ENCODE measurements at places on chromosomes 7 and 10.

GRCh38 chr10:128102480-128103228, 23.6 kb downstream of the MKI67 start:
- no peak for DNase-seq

- DNase-seq: no peak
Observed at GRCh38 chr7:46220066-46220630, 299.1 kb upstream of the IGFBP3 start.

GRCh38 chr10:28139138-28139537, 140.3 kb upstream of the ODAD2 start:
- no peak for DNase-seq

GRCh38 chr10:13062803-13063202, 37.2 kb upstream of the OPTN start:
- DNase-seq: no peak

GRCh38 chr10:121914661-121915060, 13.2 kb downstream of the ATE1 start:
- DNase-seq: no peak

GRCh38 chr7:154442939-154443338, 390.7 kb downstream of the DPP6 start:
- DNase-seq: no peak

DNA sequence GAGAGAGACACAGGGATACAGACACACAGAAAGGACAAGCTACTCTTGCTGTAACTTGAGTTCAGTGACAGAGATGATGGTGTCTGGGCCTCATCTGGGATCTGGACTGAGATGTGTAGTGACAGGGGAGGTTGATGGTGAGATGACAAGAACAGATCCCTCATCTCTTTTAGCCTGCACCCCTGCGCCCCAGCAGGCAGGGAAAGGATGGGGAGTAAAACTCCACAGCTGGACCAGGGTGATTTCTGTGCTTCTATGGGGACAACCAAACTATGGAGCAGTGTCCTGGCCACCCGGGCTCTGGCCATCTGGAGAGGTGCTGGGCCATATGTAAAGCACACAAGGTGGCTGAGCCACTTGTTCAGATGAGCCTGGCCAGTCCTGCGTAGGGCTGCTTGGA, 4.5 kb upstream of the LRRC18 start:
- no peak for DNase-seq

GRCh38 chr10:119368991-119369869, 161.9 kb downstream of the GRK5 start:
- no peak for DNase-seq

GRCh38 chr10:15879058-15879457, 18.8 kb upstream of the MINDY3 start:
- DNase-seq: peak; percentile 61

- DNase-seq: peak; percentile 82
Observed at GRCh38 chr7:55140221-55140940, 121.6 kb downstream of the EGFR start.

- DNase-seq: no peak
Observed at GRCh38 chr7:145584401-145584800, 532.2 kb upstream of the CNTNAP2 start.

DNA sequence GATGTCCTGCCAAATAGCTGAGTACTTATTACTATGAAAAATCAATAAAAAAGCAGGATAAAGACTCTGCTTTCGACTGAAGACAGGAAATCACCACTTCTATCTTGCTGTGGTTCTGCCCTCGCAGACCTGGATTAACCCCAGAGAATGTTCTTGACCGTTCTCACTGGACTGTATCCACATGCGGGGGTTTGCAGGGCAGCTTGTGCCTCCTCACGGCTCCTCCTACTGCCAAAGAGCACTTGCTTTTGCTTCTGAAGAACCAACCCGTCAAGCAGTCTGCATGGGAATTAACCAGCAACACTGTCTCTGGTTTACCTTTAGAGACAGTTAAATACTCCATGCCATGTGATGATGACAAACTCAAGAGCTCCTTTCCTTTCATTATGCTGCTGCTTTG, 184.0 kb downstream of the GFRA1 start:
- DNase-seq: no peak

- no peak for DNase-seq
Observed at GRCh38 chr7:44811093-44811492, 14.6 kb downstream of the PPIA start.

DNA sequence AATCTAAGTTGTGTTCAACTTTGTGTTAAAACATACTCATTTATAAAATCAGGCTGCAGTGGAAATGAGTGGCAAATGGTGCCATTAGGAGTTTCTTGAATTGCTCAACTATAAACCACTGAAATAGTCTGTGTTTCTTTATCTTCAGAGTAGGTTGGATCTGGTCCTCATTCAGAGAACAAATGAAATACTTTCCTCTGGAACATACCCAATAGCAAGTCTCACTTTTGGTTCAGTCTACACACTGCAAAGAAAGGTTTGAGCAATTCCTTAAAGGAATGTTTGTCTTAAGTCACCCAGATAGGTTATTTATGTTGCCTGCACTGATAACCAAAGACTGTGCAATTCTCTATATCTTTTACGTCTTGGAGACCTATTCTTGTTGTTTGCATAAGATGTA, 62.5 kb downstream of the ABCB4 start:
- peak; percentile 76 for DNase-seq

Data from fibroblast of pulmonary artery (primary cell).